DMS79 treated with DMSO at 0.1 percent for 48 hours (cell line): ENCODE measurements at places on chromosomes 7 and 10.
A peak's percentile ranks its signal among the peaks of the same experiment; 100 is the strongest.

- DNase-seq, result peak; percentile 25
These were observed 135.0 kb downstream of the DYNC1I1 start for GRCh38 chr7:95907337-95907736.

DNA sequence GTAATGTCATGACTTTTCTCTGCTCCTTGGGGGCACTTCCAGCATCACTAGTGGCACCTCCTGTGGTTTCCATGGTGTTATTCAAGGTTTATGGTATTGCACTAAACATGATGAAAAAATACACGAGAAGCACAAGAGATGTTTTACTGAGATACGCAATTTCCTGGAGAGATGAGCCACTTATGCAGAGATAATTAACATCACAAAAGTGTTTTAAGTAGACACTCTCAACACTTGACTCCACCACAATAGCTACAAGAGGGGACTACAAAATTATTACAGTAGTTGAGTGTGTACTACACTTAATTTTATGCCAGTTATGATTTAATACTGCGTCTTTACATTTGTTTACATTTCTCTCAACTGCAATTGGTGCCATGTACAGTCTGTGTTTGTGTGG is 906.7 kb downstream of the DNAJB9 start:
- peak; percentile 38 for DNase-seq

DNA sequence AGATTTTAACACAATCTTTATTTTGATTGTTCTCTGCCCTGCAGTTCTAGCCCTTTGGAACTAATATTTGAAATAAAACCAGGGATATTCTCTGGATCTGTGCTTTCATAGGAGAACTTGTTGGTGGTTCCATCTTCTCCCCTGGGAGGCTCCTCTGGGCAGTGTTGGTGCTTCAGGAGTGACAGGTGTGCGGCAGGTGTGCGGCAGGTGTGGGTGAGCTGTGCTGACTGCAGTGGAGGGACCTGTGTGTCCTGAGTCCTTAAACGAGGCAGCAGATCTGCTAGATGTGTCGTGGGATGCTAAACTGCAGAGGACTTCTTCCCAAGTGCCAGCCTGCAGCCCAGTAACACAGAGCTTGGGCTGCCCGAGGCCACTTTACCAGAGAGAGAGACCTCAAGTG is 98.4 kb downstream of the LYZL1 start:
- peak; percentile 46 for DNase-seq

- no peak for DNase-seq
These were observed 52.0 kb downstream of the SIRT1 start for GRCh38 chr10:67936416-67936815.

GRCh38 chr10:43111921-43112607 is 26.2 kb upstream of the CSGALNACT2 start:
- no peak for DNase-seq

GRCh38 chr7:144824360-144824759 is 11.5 kb downstream of the TPK1 start:
- DNase-seq, result no peak

- no peak for DNase-seq
These were observed 37.1 kb downstream of the PRTFDC1 start for GRCh38 chr10:24915304-24915703.

DNA sequence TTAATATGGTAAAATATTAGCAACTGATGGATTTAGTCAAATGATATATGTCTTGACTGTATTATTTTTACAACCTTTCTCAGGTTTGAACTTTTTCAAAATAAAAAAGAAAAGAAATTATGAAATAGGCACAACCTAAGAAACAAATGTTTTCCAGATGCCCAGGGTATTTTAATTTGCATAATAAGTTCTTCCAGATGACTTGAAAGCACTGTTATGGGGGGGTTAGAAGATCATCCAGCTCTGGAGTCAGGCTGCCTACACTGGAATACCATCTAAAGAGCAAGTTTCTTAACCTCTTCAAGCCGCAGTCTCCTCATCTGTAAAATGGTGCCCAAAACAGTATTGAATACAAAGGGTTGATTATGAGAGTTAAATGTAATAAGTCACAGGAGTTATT is 32.1 kb downstream of the CREB3L2 start:
- no peak for DNase-seq

GRCh38 chr10:19577381-19577780 is 238.9 kb upstream of the PLXDC2 start:
- DNase-seq, result no peak
